Stimulated activated CD8-positive, alpha-beta memory T cell treated with anti-CD3 and anti-CD28 coated beads, Interleukin-15, amount 100 ng/mL, for 4 hours (primary cell): ENCODE measurements at places on chromosomes 7 and 10.

- no peak for DNase-seq
These were observed 126.6 kb downstream of the SAMD9 start for GRCh38 chr7:92991190-92991589.

GRCh38 chr10:23693925-23694324, 255.1 kb downstream of the OTUD1 start:
- DNase-seq = no peak

- no peak for DNase-seq
These were observed 224.1 kb downstream of the CCSER2 start for GRCh38 chr10:84552478-84552877.

GRCh38 chr7:112503361-112503972, 22.7 kb downstream of the LSMEM1 start:
- DNase-seq = no peak

GRCh38 chr10:132503581-132504421, 33.8 kb upstream of the INPP5A start:
- no peak for DNase-seq

- no peak for DNase-seq
These were observed 332.8 kb downstream of the PLXNA4 start for GRCh38 chr7:132243463-132243862.

DNA sequence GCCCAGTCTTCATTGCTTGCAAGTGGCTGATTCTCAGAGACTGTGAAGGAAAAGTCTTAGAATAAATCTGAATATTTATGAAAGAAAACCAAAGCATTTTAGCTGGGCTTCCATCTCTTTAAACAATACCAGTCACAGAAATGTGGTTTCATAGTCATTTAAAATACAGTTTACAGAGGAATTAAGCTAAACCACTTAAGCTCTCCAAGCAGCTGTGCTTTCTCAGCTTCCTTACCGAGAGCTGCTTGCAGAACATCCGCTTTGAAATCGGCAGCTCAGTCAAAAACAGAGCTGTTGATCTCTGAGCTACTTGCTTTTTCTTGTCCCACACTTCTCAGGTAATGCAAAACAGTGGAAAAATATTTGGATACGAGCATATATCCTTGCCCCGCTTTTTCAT, 134.5 kb downstream of the DYNC1I1 start:
- DNase-seq = no peak

- no peak for DNase-seq
These were observed 11.8 kb downstream of the MMRN2 start for GRCh38 chr10:86945361-86946212.

DNA sequence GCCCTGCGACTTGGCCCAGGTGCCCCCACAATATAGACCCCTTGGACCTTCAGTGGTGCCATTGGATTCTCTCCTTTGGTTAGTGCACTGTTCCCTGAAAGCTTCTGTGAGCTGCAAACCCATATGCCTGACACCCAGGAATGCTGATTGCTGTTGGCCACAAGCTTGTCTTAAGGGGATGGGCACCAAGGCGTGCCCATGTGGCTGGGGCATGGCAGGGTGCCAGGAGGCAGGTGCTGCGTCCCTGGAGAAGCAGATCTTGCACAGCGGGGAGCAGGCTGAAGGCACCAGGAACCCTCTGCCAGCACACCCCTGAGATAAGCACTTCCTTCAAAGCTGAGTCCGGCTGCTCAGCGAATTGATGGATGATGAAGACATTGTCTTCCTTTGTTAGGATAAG, 411.8 kb downstream of the SDK1 start:
- no peak for DNase-seq

GRCh38 chr10:91126471-91126870, 94.0 kb upstream of the PCGF5 start:
- DNase-seq = no peak

DNA sequence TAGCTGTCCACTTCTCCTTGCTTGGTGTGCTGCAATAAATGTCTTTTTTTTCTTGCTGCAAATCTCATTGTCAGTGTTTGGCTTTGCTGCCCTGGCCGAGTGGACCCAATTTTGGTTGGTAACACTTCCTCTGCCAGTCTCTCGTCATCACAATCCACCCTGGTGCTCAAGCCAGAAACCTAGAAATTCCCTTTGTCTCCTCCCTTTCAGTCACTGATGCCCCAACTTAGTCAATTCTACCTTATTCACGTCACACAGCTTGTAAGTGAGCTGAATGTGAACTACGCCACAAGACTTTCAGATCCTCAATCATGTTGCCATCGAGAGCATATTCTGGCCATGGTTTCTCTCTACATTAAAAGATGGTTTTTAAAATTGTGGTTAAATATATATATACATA, 13.0 kb upstream of the FRA10AC1 start:
- no peak for DNase-seq

GRCh38 chr10:1187855-1188557, 131.8 kb downstream of the WDR37 start:
- no peak for DNase-seq

GRCh38 chr7:123265853-123266252, 66.1 kb upstream of the SLC13A1 start:
- no peak for DNase-seq

DNA sequence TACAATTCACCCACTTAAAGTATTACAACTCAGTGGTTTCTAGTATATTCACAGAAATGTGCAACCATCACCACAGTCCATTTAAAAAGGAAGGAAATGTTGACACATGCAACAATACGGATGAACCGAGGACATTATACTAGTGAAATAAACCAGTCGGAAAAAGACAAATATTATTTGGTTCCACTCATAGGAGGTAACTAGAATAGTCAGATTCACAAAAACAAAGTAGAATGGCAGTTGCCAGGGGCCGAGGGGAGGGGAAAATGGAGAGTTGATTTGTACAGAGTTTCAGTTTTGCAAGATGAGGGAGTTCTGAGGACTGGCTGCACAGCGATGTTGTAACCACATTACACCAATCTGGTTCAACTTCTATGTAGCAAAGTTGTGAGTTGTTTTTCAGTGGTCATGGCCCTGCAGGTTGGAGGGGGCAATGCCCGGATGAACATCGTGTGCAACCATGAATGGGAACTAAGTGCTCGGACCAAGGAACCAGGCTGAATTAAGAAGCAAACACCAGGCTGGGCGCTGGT, 17.6 kb upstream of the TNPO3 start:
- DNase-seq = no peak

- DNase-seq = no peak
These were observed 44.8 kb upstream of the SP8 start for GRCh38 chr7:20831451-20831850.

GRCh38 chr7:40915071-40915470, 780.3 kb downstream of the SUGCT start:
- DNase-seq = no peak

- DNase-seq = no peak
These were observed 2.3 kb upstream of the NOS3 start for GRCh38 chr7:150988230-150989226.

DNA sequence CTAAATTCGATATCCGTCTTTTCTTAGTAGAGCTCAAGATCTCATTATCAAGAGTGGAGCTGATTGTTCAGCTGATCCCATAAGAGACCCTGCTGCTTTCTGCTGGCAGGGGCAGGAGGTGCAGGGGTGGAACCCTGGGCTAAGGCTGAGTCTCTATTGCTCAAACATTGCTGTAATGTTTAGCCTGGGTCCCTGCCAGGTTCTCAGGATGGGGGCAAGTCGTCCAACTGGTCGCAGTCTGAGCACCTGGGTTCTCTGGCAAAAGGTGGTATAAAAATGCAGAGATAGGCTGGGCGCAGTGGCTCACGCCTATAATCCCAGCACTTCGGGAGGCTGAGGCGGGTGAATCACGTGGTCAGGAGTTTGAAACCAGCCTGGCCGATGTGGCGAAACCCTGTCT, 62.0 kb upstream of the NRBF2 start:
- DNase-seq = no peak

DNA sequence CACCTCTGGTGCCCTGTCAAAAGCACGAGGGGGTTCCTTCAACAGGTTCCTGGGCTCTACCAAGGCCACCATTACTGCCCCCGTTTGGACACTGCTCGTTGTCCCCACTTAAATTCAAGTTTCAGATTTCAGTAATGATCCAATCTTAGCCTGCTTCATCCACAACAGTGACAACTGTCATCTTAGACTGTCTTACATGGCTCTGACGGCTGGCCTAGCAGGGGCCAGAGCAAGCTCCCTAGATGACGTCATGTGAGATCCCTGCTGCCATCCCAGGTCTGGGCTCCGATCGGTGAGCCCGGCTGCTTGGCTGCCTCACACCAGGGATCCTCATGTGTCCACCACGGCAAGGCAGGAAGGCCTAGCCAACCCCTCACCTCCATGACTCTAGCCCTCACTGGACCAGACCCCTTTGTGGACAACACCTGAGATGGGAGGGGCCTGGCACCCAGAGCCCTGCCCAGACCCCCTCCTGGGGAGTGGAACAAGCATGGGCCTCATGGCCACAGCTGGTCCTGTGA, 82.5 kb downstream of the FAM53B start:
- DNase-seq = no peak

DNA sequence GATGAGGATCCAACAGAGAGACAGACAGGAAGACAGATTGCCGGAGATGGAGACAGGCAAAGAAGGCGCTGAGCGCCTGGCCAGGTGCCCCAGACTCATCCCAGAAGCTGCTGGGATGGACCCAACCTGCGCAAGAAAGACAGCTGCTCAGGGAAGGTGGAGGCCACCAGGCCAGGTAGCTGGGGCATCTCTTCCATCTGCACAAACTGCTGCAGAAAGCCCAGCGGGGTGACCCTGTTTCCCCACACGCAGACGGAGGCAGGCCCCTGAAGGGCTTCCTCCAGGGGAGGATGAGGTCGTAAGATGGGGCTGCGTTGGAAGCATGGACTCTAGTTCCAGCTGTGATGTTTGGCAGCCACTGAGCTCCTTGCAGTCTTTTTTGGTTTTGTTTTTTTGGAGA, 16.5 kb upstream of the YWHAG start:
- no peak for DNase-seq

DNA sequence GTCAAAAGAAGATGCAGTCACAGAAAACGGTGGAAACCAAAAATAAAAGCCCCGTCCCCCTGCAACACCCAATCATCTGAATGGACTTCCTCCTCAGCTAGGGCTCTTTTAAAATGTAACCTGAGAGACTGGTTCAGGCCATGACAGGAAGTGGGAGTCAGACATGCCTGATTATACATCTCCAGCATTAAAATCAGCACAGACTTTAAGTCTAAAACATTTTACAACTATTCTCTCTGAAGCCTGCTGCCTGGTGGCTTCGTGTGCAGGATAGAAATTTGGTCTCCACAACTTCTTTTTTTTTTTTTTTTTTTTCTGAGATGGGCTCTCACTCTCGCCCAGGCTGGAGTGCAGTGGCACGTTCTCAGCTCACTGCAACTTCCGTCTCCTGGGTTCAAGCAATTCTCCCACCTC, 30.3 kb downstream of the HACD1 start:
- DNase-seq = no peak

DNA sequence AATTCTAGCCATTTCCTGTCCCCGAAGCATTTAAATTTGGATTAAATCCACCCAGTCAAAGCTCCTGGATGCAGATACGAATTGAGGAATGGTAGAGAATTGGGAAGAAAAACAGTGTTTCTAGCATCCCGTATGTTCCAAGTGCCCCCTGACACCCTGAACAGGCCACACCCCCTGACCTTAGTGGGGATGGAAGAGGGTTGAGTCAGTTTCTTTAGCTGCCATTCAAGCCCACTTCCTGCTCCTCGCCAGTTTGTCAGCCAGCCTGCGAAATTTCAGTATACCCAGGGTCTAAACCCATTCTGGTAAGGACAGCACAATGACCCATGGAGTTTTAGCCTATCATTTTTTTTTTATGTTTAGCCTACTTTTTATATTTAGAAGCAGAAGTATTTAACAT, 101.1 kb downstream of the PKD1L1 start:
- no peak for DNase-seq

- DNase-seq = no peak
These were observed 36.8 kb downstream of the LMOD2 start for GRCh38 chr7:123692471-123692877.

DNA sequence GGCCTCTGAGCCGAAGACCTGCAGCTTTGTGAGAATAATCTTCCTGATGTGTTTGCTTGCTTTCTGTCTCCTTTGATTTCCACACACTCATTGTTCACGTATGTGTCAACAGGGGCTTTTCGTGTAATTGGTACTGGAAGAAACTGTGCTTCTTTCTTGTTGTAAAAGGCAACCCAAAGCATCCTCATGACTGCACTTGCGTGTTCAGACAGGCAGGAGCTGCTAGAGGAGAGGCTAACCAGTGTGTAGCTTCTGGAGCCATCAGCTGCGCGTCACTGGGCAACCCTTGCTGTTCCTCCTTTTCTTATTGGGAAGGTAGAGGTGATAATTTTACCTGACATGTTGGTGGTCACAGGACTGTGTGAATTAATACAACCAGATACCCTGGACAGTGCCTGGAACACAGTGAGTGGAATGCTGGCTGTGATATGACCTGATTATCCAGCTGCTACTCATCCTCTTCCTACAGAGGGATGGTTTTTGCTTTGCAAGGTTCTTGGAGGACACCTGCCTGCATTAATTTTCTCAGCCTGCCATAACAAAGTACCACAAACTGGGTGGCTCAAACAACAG, 213.0 kb downstream of the ABCA13 start:
- no peak for DNase-seq

- no peak for DNase-seq
These were observed 52.1 kb upstream of the STK17A start for GRCh38 chr7:43530553-43531410.

DNA sequence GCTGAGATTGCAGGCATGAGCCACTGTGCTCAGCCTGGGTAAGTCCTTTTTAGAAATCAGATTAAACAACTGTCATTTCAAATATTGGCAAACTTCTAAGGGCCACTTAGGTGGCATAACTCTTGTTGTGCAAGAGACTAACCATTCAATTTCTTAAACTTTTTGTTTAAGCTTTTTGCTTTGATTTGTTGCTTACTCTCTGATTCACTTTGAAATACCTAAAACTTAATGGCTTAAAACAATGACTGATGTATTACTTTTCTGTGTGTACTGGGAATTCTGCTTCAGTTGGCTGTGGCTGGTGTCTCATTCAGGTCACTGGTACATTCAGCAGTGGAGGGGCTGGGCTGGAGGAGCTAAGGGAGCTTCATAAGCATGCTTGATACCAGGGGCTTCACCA, 28.9 kb downstream of the ZNF25 start:
- DNase-seq = no peak
